Hepatocyte (in vitro differentiated cells): ENCODE measurements at places on chromosomes 1 and 21. TPM values are rescaled to one million over a fixed set of nuclear protein-coding genes. Genes with fewer than 3 reads are reported as not detected.

The HMCN1 gene
- 2.0 and 2.3 TPM in 2 replicates for polyA plus RNA-seq

The RPTN gene
- not detected in 2 replicates for polyA plus RNA-seq

The HPDL gene
- 5.1 and 5.8 TPM in 2 replicates for polyA plus RNA-seq

The HNRNPR gene
- 105 and 112 TPM in 2 replicates for polyA plus RNA-seq

The RIPPLY3 gene
- 0.11 and 1.0 TPM in 2 replicates for polyA plus RNA-seq

The ZBTB48 gene
- 24.8 and 25.3 TPM in 2 replicates for polyA plus RNA-seq

The ZNF697 gene
- 0.58 and 0.88 TPM in 2 replicates for polyA plus RNA-seq

The ALX3 gene
- polyA plus RNA-seq = 0.36 and 0.92 TPM in 2 replicates

The PFDN2 gene
- 84.6 and 93.2 TPM in 2 replicates for polyA plus RNA-seq

The LCE6A gene
- not detected in 2 replicates for polyA plus RNA-seq

The LRRC39 gene
- 0.88 and 1.1 TPM in 2 replicates for polyA plus RNA-seq

The DISP1 gene
- 10.1 and 11.6 TPM in 2 replicates for polyA plus RNA-seq

The YY1AP1 gene
- 27.6 and 35.4 TPM in 2 replicates for polyA plus RNA-seq

The ACTN2 gene
- polyA plus RNA-seq = 0.57 and 1.7 TPM in 2 replicates

The OPTC gene
- 0.28 TPM in 1 of 2 replicates, not detected in the other for polyA plus RNA-seq

The ZNF687 gene
- polyA plus RNA-seq = 3.6 and 4.3 TPM in 2 replicates

The GPR52 gene
- polyA plus RNA-seq = not detected in 2 replicates

The LIN28A gene
- polyA plus RNA-seq = 0.13 and 0.23 TPM in 2 replicates

GRCh38 chr1:22056043-22056442, 3.5 kb downstream of the CDC42 start:
- no peak for DNase-seq

- DNase-seq = peak; percentile 9
These were observed 3.2 kb downstream of the TEX50 start for GRCh38 chr1:173638043-173639021.

- DNase-seq = no peak
These were observed 217.6 kb downstream of the LMX1A start for GRCh38 chr1:165138960-165139359.

DNA sequence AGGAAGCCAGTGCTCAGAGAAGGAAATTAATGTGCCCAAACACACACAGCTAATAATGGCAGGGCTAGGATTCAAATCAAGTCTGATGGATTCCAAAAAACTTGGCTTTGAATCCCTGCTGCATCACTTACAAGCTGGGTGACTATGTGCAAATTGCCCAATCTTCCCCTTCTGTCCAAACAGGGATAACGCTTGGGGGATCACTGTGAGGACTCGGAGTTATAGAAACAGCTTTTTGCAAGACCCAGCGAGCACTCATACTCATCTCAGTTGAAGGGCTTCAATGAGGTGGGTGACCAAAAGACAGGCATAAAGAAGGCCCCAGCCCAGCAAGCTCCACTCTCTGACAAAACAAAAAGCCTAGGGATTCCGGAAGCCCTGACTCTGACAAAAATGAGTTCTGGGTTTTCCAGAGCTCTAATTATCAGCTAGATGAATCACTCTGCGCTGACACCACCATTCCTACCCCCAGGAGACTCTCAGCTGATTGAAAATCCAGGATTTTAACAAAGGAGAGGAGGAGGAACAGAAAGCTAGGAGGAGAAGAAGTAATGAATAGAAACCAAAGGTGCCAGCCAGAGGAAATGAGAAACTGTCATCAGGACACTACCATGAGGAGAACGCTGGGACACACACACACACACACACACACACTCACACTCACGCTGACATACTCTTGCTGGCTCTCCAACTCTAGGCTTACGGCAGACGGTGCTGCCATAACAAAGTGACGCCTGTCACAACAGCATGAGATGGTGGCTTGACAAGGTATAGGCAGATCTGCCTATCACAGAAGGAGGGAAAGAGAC, 1.6 kb upstream of the STK40 start:
- DNase-seq = peak; percentile 45

- DNase-seq = no peak
These were observed 37.0 kb downstream of the CCDC185 start for GRCh38 chr1:223430236-223430635.

GRCh38 chr1:206979379-206980043, 9.3 kb upstream of the FCAMR start:
- DNase-seq = peak; percentile 52

DNA sequence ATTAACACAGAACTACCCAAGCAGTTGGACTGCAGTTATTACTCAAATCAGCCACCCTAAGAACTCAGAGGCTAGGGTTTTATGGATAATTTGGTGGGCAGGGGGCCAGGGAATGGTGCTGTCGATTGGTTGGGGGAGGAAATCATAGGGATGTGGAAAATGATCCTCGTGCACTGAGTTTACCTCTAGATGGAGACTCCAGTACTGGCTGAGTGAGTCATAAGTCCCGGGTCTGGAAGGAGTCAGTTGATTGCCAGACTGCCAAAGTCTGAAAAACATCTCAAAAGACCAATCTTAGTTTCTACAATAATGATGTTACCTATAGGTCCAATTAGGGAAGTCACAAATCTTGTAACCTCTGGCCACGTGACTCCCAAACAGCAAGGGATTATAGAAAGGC, 257.5 kb upstream of the PRMT6 start:
- DNase-seq = peak; percentile 8

GRCh38 chr1:214464445-214465287, 86.7 kb downstream of the PTPN14 start:
- DNase-seq = no peak

DNA sequence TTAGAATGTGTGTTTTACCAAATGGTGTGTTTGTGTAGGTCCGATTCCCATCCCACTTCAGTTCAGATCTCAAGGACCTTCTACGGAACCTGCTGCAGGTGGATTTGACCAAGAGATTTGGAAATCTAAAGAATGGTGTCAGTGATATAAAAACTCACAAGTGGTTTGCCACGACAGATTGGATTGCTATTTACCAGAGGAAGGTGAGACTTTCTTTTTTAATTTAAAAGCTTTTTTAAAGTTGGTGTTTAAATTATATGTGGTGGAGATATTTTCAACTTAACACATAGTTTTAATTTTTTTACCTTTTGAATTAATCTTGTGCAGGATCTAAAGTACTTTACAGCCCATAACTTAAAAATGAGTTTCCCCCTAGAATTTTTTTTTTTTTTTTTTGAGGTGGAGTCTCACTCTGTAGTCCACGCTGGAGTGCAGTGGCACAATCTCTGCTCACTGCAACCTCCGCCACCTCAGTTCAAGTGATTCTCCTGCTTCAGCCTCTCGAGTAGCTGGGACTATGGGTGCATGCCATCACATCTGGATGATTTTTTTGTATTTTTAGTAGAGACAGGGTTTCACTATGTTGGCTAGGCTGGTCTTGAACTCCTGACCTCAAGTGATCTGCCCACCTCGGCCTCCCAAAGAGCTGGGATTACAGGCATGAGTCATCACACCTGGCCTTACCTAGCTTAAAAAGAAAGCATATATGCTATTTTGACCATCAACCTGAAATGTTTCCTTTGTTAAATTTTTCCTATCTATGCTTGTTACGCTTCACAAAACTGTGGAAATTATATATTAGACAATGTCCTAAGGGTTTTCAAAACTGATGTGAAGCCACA, 70.3 kb downstream of the PRKACB start:
- no peak for DNase-seq

- no peak for DNase-seq
These were observed 65.9 kb downstream of the SLC66A1 start for GRCh38 chr1:19377812-19378718.

DNA sequence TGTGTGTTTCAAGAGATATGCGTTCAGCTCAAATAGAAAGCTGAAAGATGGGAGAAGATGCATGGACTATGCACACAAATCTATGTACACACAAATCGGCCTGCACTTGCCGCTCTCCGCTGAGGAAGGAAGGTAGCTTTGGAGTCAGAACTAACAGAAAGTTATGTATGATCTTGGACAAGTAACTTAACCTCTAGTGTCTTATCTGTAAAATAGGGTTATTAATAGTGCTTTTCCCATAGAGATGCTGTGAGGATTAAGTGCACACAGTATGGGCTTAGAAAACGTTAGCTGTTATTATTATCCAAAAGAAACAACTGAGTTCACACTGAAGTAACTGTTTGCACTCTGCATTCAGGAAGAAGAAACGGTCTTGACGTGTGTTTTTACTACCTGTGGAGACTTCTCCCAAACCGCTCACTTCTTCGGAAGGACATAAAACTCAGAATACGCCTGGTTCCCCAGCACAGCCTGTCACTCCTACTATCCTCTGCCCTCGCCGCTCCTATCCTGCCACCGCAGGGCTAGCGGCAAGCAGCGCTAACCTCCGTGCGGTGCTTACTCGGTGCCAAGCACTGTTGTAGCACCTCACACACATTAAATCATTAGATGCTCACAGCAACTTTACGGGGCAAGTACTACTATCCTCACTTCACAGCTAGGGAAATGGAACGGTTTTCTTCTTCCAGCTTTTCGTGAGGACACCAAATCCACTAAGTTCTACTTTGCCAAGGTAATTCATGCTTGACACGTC, 1.3 kb downstream of the TGFBR3 start:
- peak; percentile 20 for DNase-seq

DNA sequence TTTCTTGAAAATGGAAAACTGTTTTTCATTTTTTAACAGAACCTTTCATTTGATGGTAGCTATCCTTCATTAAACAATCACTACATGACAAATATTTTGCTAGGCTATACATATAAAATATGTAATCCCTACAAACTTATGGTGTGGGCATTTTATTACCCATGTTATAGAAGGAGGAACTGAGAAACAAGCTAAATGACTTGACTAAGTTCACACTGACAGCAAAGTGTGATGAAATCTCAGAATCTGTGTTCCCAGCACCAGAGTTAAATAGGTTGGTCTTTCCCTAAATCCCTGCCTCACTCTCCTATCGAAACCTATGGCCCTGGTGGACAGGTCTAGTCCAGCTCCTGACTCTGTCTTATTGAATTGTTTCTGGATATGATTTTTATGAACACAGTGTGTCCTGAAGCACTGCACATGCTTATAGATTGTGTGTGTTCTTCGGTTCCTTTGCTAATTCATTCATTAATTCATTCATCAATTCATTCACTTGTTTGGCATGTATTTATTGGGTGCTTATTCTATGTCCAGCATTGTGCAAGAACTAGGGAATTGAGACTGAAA, 301.0 kb downstream of the GRIK1 start:
- no peak for DNase-seq

GRCh38 chr1:230778916-230779590, 31.9 kb downstream of the CAPN9 start:
- DNase-seq = no peak

- no peak for DNase-seq
These were observed 87.5 kb upstream of the KIF26B start for GRCh38 chr1:245067257-245067656.

- peak; percentile 45 for DNase-seq
These were observed 50.5 kb upstream of the GFI1 start for GRCh38 chr1:92536980-92537884.

DNA sequence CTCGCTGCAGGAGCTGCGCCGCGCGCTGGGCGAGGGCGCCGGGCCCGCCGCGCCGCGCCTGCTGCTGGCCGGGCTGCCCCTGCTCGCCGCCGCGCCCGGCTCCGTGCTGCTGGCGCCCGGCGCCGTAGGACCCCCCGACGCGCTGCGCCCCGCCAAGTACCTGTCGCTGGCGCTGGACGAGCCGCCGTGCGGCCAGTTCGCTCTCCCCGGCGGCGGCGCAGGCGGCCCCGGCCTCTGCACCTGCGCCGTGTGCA, 730 bp downstream of the OLIG1 start:
- no peak for DNase-seq

DNA sequence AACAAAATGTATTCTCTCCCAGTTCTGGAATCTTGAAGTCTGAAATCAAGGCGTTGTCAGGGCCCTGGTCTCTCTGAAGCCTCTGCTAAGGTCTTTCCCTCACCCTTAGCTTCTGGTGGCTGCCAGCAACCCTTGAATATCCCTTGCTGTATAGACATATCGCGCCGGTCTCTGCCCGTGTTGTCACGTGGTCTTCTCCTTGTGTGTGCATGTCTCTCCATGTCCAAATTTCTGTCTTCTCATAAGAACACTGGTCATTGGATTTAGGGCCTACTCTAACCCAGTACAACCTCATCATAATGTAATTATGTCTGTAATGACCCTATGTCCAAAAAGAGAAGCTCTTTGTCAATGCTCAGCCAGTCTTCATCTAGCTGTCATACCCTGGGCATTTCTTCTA, 85.7 kb upstream of the ETS2 start:
- DNase-seq = no peak

- no peak for DNase-seq
These were observed 16.7 kb downstream of the RGS4 start for GRCh38 chr1:163085904-163086268.

GRCh38 chr1:227134686-227135314, 183.5 kb downstream of the CDC42BPA start:
- DNase-seq = no peak

DNA sequence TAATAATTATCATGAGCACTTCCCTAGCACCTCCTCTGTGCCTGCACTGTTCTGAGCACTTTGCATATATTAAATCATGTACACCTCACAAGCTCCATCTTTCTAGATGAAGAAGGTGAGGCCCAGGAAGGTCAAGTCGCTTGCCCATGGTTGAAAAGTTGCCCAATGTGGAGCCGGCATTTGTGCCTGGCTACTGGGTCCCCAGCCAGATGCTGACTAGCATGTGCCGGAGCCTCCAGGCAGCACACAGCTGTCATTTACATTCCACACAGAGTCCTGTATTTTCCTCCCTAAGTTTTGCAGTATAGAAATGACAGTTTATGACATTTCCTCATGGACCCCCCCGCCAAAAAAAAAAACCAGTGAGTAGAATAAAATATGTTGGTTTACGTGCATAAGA, 94.3 kb downstream of the BCAR3 start:
- no peak for DNase-seq

DNA sequence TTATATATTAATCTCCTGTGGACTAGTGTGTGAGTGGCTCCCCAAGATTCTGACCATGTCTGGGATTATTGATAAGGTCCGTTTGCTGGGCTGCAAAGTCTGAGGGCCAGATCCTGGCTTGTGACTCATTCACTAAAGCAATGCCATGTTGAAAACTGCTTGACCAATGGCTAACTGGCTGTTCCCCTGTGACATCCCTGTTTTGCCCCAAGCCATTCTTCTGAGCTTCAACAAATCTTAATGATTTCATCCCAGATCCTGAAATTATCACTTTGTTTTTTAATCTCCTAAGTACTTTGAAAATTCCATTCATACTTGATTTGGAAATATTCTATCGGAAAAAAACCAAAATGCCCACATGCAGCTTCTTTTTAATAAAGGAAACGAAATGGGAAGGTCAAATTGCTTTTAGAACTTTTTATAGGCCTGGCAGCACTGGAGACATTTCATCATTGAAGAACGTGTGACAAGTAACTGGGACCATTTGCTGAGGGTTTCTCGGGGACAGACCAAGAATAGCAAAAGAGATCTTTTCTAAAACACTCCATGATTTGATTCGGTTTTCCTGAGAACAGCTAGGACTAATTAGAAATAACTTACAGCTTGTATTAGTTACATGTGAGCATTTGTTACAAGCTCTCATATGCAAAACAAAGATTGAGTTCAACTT, 121.3 kb downstream of the TGFB2 start:
- no peak for DNase-seq

GRCh38 chr1:12610941-12611340, 7.1 kb downstream of the DHRS3 start:
- no peak for DNase-seq
